Stomach (tissue), 19 donors: ENCODE measurements at places on chromosomes 7 and 10.

- no peak for DNase-seq
Observed at GRCh38 chr7:1368682-1369571, 90.3 kb downstream of the MICALL2 start.

GRCh38 chr7:115603416-115603815 is 427.1 kb downstream of the TFEC start:
- no peak for DNase-seq

- peak; percentile 86 for DNase-seq
Observed at GRCh38 chr7:38908759-38909335, at the start of gene VPS41. Gene VPS41, minus strand, starts transcription at chr7:38909191. Its CDS starts 17 bp downstream, at chr7:38909174.

GRCh38 chr10:67779465-67780203 is 58.4 kb downstream of the DNAJC12 start:
- DNase-seq, result peak; percentile 65

DNA sequence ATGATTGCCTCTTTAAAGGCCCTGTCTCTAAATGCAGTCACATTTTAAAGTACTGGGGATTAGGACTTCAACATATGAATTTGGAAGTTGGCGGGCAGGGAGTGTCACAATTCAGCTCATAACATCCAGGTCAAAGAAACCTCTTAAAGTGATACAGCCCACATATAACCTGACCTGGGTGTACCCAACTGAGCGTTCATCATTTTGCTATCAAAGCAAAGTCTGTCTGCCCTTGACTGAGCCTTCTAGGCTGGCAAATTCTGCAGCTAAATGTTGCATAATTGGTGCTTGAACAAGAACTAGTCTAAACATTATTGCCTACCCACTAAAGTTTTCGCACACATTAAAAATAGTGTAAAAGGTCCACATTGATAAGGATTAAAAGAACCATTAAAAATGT is 3.7 kb downstream of the MSRB2 start:
- DNase-seq, result no peak

DNA sequence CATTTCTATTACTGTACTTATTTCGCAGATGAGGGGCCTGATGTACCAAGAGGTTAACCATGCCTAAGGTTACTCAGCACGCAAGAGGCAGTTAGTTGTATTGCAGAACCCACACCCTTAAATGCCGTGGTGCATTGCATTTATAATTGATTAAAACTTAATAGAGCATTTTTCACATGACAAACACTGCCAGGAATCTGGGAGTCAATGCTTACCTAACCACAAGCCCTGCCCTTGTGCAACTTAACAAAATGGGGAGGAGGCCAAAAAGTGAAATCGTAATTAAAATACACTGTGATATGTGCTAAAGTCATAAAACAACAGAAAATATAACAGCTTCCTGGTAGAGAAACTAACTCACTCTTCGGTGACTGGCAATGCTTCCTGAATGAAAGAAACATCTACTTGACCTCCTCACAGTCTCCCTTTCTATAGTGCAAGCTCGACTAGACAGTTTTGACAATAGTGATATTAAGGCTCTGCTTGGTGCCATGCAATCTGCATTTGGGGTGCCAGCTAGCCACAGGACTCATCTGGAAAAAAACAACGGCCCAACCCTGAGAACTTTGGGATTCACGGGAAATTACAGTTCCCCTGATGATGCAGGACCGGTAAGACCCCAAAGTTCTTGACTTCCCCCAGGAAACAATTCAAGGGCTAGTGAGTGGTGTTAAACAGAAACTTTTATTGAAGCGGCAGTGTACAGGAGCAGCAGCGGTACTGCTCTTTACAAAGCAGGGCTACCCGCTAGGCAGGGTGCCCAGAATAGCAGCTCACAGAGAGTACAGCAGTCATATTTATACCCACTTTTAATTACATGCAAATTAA is 612.4 kb downstream of the TNS3 start:
- no peak for DNase-seq

GRCh38 chr10:45383682-45384330 is 9.8 kb downstream of the ALOX5 start:
- DNase-seq, result no peak

DNA sequence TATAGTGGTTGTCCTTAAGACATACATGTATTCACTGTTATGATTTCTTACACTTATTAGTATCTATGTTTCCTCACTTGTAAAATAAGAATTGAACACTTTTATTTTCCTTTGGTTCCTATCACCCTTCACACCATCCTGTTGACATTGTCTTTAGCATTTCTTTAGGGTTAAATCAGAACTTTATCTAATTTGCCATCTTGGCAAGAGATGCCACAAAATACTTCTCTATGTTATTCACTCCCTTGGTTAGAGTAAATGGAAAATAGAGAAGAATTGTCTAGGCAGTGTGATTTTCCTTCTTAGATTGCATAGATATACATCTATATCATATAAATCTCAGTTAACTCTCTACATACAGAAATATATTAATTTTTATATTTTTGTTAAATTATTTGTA is 204.7 kb downstream of the SEMA3D start:
- no peak for DNase-seq

DNA sequence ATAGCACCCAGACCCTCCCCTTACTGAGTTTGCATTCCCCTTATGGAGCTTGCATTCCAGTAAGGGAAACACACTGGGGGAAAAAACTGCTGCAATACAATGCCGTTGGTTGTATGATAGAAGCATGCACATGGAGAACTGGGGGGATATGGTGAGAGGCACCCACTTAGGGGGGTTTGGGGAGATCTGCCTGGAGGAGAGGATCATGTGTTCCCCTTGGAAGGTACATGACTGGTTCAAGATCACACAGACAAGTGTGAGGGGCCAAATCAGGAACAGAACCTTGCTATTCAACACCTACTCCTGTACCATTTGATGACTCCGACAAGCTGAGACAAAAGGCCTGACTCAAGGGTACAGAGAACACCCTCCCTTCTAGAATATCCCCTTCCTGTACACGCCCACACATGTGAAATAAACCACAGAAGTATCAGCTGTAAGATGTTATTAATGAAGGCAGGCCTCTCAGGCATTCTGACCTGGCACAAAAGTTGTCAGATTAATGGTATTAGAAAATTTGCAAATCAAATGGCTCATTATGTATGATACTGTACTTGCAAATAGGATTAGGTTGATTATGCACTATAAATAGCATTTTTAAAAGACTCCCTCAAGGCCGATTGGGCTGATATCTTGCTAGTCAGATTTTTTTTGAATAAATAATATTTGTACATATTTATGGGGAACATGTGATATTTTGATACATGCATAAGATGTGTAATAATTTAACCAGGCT is 122.2 kb downstream of the NPY start:
- DNase-seq, result no peak

DNA sequence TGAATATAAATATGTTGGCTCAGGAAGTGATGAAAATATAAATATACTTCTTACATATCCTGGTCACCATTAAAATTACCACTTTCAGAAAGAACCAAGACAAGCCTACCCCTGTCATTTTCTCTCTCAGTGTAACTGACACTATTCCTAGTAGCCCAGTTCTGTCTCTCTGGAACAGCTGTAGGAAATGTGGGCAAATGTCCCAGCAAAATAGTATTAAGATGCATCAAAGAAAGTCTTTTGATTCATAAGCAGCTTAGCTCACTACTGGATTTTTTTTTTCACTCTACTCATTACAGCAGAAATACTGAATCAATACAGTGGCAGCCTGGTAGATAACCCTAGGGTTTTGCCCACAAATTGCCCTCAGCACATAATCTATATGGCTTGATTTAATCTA is 290.9 kb downstream of the DNAJB9 start:
- no peak for DNase-seq

- DNase-seq, result peak; percentile 29
Observed at GRCh38 chr7:68107261-68107660, 1110.6 kb downstream of the TYW1 start.

- no peak for DNase-seq
Observed at GRCh38 chr7:69939317-69939716, 341.0 kb downstream of the AUTS2 start.

- no peak for DNase-seq
Observed at GRCh38 chr7:18610331-18610948, 114.9 kb downstream of the HDAC9 start.

GRCh38 chr10:60654813-60655464 is 123.3 kb upstream of the CDK1 start:
- DNase-seq, result no peak

- DNase-seq, result no peak
Observed at GRCh38 chr7:16430133-16430532, 8.8 kb upstream of the CRPPA start.

- no peak for DNase-seq
Observed at GRCh38 chr7:13673290-13673689, 316.2 kb downstream of the ETV1 start.

GRCh38 chr7:17302575-17303142 is 4.2 kb downstream of the AHR start:
- no peak for DNase-seq
